Stimulated activated CD8-positive, alpha-beta memory T cell treated with anti-CD3 and anti-CD28 coated beads, Interleukin-12 subunit alpha, Interleukin-12 subunit beta, amount 100 ng/mL, for 1 hour (primary cell): ENCODE measurements at places on chromosomes 6 and 20.

GRCh38 chr6:88111991-88112390 is 54.2 kb downstream of the CNR1 start:
- no peak for DNase-seq

GRCh38 chr6:152206072-152206818 is 398.8 kb downstream of the ESR1 start:
- DNase-seq, result no peak

DNA sequence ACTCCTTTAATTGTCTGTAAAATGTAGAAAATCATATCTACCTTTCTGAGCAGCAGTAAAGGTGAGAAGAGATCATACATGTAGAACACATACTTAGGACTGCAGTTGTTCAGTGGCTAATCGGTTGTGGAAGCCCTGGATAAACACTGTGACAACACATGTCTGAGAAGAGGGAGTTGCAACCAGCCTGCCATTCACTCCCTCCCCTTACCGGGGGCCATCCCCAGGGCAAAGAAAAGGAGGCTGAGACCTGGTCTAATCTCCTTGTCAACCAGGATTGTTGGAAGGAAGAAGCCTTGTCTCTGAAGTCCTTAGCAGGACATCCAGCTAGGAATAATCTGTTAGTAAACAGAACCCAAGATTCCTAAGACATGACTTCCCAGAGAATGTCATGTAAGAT is 462.5 kb upstream of the AGPAT4 start:
- no peak for DNase-seq

GRCh38 chr6:93104195-93104817 is 315.1 kb downstream of the EPHA7 start:
- DNase-seq, result no peak

GRCh38 chr20:41367956-41368355 is 1.3 kb upstream of the EMILIN3 start:
- DNase-seq, result no peak

- DNase-seq, result no peak
These were observed 697.8 kb downstream of the KIF16B start for GRCh38 chr20:15875446-15875845.

GRCh38 chr20:47544852-47545251 is 43.2 kb downstream of the NCOA3 start:
- no peak for DNase-seq
